ENCODE measurements at places on chromosomes 7 and 10.

DNA sequence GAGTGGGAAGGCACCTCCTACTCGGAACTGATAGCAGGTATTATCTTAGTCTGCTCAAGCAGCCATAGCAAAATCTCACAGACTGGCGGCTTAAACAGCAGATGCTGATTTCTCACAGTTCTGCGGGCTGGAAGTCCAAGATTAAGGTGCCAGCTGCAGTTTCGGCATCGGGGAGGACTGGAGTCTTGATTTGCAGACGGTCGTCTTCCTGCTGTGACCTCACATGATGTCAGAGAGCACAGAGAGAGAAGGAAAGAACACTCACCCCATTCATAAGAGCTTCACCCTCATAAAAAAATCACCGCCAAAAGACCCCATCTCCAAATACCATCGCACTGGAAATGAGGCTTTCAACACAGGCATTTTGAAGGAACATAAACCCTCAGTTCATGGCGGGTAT is 216.5 kb upstream of the PITRM1 start:
- DNase-seq, result no peak

DNA sequence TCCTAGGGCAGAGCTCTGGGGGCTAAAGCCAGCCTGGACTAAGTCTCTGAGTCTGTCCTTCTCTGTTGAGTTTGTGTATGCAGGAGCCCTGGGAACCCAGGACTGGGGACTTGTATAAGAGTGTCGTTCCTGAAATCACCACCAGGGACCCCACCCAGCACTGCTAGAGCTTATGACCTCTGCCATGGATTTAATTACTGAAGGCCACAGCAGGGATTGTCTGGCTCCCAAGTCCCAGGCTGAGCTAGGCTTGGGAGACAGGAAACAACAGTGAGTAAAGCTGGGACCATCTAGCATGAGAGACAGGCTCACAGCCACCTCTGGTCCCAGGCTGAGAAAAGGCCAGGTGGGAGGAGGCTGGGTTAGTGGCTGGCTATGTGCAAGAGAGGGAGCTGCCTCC is 1.4 kb upstream of the TSPAN15 start:
- DNase-seq, result no peak

DNA sequence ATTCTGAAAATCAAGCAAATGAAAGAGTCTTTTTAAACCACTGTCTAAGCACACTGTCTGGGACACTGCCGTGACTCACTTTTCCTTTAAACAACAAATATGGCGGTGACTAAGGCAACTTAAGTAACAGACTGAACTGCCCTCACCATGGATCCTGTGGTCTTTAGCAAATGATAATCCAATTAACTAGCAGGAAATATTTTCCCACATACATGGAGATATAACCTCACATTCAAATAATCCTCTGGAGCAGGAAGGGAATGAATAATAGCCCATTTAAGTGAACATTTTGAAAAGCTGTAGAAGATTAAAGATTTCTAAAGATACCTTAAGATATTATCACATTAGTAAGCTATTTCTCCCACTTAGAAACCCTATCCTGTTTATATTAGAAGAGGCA is 40.3 kb upstream of the LRRC17 start:
- no peak for DNase-seq

GRCh38 chr10:69865450-69865849 is 63.7 kb downstream of the COL13A1 start:
- no peak for DNase-seq

GRCh38 chr10:78952030-78952429 is 116.7 kb upstream of the ZMIZ1 start:
- no peak for DNase-seq

GRCh38 chr7:55557666-55558188 is 14.6 kb downstream of the VOPP1 start:
- no peak for DNase-seq

DNA sequence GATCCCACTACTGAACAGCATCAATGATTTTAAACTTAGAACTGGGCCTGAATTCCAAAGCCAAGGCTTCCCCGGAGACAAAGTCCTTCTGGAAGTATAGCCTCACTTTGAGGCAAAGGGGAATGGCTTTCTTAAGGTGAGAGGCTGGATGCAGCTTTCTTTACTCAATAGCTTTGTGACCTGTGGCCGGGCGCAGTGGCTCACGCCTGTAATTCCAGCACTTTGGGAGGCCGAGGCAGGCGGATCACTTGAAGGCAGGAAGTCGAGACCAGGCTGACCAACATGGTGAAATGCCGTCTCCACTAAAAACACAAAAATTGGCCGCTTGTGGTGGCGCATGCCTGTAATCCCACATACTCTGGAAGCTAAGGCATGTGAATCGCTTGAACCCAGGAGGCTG is 3.2 kb upstream of the FGFR2 start:
- DNase-seq, result no peak
